ENCODE measurements at places on chromosomes 3 and 15.

DNA sequence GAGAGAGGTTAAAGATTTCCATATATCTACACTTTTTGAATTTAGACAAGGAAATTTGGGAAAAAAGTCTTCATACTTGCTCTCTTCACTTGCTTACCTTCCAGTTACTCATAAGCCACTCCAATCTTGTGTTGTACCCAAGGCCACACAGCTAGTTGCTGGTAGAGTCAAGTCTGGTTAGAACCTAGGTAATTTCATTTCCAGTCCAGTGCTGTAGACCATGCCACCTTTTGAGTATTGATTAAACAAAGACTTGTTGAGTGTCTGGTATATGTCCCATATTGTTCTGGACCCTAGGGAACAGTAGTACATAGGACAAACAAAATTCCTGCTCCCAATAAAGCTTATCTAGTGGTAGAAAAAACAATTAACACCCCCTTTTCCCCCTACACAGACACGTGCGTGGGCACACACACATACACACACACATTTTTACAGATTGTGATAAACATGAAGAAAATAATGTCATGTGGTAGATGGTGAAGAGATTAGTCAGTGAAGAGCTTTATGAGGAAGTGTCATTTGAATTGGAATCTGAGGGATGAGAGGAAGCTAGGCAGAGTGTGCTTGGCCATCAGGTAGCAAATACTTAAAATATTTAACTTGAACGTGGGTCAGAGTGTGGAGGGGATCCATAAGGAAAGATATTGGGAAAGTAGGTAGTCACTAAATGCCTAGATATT is 2.1 kb downstream of the CMC1 start:
- DNase-seq: no peak

DNA sequence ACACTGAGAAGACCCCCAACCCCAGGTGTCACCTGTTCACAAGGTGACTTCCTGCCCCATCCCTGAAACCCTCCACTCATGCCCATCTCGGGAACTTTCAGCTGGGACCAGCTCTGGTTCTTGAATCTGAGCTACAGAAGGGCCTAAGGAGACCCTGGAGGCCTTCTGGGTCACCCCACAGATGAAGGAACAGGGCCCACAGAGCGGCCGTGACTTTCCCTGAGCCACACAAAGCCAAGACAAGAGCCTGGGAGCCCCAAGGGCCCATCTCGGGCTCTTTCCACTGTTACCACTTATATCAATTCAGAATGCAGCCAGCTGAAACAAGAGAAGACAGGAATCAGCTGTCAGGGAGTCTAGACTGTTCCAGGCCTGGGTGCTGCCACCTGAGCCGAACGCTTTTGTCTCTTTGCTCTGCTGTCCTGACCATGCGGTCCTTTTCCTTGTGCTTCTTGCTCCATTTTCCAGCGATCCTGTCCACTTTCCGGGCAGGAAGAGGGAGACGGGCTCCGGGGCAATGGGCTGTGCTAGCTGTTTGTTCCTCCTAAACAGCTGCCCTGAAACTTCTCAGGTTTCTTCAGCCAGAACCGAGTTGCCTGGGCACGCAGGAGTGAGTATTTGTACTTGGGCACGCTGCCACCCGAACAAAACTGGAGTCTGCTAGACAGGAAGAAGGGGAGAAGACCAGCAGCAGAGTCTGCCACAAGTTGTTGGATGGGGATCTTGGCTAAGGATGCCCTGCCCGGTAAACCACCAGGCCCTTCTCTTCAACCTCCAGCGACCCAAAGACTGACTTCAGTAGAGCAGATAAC is 28.0 kb upstream of the PIGZ start:
- DNase-seq: no peak

- no peak for DNase-seq
These were observed 76.0 kb upstream of the SLC25A26 start for GRCh38 chr3:66144568-66145407.

DNA sequence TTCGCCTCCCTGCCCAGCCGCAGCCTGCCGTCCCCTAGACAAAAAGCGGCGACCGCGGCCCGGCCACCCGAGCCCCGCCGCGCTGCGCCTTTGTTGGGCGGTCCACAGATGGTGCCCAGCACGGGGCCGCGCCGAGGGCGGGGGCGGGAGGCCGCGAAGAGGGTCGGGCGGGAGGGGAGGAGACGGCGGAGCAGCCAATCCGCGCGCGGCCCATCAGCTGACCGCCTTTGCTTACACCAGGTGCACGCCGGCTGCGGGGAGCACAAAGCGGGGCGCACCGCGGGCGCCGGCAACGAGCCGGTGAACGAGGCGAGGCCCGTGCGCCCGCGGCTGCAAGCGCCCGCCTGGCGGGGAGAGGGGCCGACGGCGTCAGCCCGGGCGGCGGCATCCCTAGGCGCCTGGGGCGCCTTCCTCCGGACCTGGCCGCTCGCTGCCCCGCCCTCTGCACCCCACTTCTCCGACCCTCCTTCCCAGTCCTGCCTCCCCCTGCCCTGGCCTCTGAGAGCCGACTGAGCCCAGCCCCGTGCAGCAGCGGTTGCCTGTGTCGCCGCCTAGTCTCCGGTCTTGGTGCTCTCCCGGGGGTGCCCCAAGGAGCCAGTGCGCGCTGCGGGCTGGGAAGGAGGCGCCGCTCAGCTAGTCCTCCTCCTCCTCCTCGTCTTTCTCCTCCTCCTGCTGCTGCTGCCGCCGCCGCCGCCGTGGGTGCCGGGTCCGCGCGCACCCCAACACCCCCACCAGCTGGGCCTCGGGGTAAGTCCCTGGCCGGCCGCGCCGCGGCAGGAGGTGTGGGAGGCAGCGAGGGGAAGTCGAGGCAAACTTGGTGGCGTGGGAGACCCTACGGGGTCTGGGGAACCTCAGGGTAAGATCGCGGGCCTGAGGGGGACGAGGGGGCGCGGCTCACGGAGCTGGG is at the start of gene LRRN1:
Gene LRRN1 (plus strand): TSS at position 259 of the 907 bp plus-strand sequence. CDS start 45,211 bp downstream, outside the sequence.
- peak; percentile 59 for DNase-seq

All from stimulated activated CD8-positive, alpha-beta memory T cell treated with anti-CD3 and anti-CD28 coated beads, Interleukin-7, amount 100 ng/mL, for 4 hours (primary cell).